ENCODE measurements at places on chromosomes 5 and 9.
A peak's percentile ranks its signal among the peaks of the same experiment; 100 is the strongest.

- DNase-seq, result no peak
These were observed 83.7 kb upstream of the IRX4 start for GRCh38 chr5:1966461-1966860.

DNA sequence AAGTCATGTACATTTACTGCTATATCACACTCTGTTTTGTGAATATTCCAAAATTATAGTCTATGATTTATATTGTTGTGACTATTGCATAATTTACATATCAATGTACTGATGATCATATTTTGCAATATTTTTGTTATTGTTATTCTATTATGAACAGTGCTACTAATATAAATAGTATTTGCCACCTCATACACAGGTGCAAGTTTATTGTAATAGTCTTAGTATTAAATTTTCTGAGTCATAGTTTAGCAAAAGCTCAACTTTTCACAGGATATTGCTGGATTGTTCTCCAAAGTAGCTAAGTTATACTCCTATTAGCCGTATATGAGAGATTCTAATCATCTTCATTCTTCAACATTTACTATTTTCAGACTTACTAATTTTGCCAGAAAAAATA is 124.7 kb downstream of the TMC1 start:
- no peak for DNase-seq

DNA sequence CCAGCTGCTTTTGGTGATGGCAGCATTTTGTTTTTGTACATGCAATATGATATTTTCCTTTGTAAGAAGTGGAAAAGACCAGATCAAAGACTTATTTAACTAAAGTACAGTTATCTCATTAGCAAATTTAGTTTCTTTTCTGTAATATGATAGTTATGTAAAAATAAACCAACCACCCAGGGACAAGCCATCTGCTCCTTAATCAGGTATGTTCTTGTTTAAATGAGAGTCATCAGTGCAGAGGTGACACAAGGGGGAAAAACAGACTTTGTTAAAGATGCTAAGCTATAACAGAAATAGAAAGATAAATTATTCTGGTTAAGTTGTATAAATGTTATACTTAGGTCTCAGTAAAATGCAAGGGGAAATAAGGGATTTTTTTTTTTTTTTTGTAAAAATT is 805.7 kb upstream of the SEMA6A start:
- no peak for DNase-seq

GRCh38 chr5:150146862-150147601 is 8.6 kb downstream of the PDGFRB start:
- DNase-seq, result no peak

GRCh38 chr5:95029569-95030366 is 255.1 kb downstream of the MCTP1 start:
- DNase-seq, result no peak

DNA sequence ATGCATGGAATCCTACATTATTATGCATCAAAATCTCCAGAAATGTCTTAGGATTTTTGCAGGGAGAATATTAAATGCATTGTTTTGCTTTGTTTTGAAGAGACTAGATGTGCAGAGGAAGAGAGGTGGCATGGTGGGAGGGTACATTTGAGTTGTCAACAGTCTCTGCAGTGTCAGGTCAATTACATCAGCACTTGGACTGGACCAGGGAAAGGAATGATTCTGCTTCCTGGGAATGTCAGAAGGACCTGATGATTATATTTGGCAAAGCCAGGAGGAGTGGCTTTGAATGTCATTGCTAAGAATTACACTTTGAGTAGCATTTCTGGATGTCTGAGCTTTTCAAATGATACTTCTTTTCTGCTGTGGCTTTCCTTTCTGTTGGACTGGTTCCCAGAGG is 17.5 kb upstream of the TMEFF1 start:
- no peak for DNase-seq

GRCh38 chr9:74496406-74496805 is 729 bp upstream of the RORB start:
- peak; percentile 13 for DNase-seq

Measured in NCI-H2081 (cell line).